ENCODE measurements at places on chromosomes 3 and 15.

DNA sequence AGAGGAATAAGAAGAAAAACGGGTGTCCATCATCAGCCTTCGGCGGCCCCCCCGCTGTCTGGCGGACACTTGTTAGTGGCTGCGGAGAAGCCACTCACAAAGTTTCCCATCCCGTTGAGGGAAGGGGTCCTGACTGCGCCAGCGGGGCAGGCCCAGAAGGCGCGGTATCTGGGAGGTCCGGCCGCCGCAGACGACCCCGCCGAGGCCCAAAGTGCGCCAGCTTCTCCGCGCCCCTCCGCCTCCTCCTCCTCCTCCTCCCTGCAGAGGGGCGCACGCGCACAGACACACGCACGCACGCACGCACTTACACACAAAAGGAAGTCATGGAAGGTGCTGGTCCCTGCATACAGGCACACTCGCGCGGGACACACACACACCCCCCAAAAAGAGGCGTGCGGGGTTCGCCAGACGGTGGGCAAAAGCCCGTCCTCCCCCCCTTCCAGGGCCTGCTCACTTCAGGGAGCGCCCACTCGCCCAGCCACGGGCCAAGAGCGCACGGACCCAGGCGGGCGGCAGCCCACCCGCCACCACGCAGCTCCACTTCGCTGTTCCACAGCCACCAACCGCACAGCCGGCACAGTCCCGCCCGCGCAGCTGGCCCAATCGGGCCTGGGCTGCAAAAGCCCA, 18.0 kb downstream of the ZNF148 start:
- peak overlapping the region; percentile 96 for H3K27ac ChIP-seq
- H3K36me3 ChIP-seq, result no peaks in the 10 kb centered on the region
- H3K4me3 ChIP-seq, result peak overlapping the region; percentile 92
- peak; percentile 90 for DNase-seq

- H3K4me1 ChIP-seq, result peaks cover 3% of the 10 kb centered on the region
- H3K27ac ChIP-seq, result no peak overlapping the region
- no peak overlapping the region for H3K4me3 ChIP-seq
- no peak for DNase-seq
- no peaks in the 10 kb centered on the region for H3K36me3 ChIP-seq
- peaks cover 11% of the 10 kb centered on the region for H3K27me3 ChIP-seq
Observed at GRCh38 chr3:198071602-198072287, 111.7 kb downstream of the LMLN start.

- peaks cover 3% of the 10 kb centered on the region for H3K27me3 ChIP-seq
- H3K27ac ChIP-seq, result no peak overlapping the region
- no peak overlapping the region for H3K4me3 ChIP-seq
- no peak for DNase-seq
Observed at GRCh38 chr15:88246081-88246480, 10.5 kb downstream of the NTRK3 start.

GRCh38 chr15:74955796-74956647, 550 bp downstream of the RPP25 start:
- peaks cover 10% of the 10 kb centered on the region for H3K4me1 ChIP-seq
- H3K36me3 ChIP-seq, result no peaks in the 10 kb centered on the region
- H3K4me3 ChIP-seq, result peak overlapping the region; percentile 51
- H3K27ac ChIP-seq, result no peak overlapping the region
- DNase-seq, result peak; percentile 49

GRCh38 chr15:78880813-78881212, 8.1 kb downstream of the MORF4L1 start:
- H3K36me3 ChIP-seq, result peaks cover 81% of the 10 kb centered on the region
- no peak for DNase-seq
- H3K4me3 ChIP-seq, result peak overlapping the region; percentile 39
- H3K27me3 ChIP-seq, result no peaks in the 10 kb centered on the region
- peaks cover 77% of the 10 kb centered on the region for H3K4me1 ChIP-seq

- no peak for DNase-seq
- peaks cover 4% of the 10 kb centered on the region for H3K36me3 ChIP-seq
- no peak overlapping the region for H3K4me3 ChIP-seq
- H3K27me3 ChIP-seq, result peaks cover 2% of the 10 kb centered on the region
Observed at GRCh38 chr3:44914936-44915335, 40.5 kb downstream of the TGM4 start.

DNA sequence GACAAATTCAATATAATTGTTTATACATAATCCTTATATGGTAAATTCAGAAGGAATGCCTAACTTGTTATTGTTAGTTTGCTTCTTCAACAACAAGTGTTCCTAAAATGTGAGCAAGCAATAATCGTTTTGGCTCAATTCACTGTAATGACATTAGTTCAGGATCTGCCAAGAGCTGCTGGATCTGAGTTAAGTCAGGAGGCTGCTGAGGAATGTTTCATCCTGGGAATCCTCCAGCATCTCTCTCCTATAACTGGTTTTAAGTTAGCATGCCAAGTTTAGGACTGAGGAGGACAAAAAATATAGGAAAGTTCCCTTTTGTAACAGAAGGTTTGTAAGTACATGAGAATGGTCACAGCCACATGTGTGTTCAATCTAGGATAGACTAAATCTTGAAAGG, 4.9 kb upstream of the GTF2A2 start:
- no peak for DNase-seq
- H3K4me1 ChIP-seq, result peaks cover 8% of the 10 kb centered on the region
- H3K27ac ChIP-seq, result no peak overlapping the region
- H3K4me3 ChIP-seq, result no peak overlapping the region
- no peaks in the 10 kb centered on the region for H3K36me3 ChIP-seq

GRCh38 chr3:143360244-143360643, 240.7 kb downstream of the CHST2 start:
- H3K4me3 ChIP-seq, result no peak overlapping the region
- H3K4me1 ChIP-seq, result peaks cover 25% of the 10 kb centered on the region
- H3K36me3 ChIP-seq, result no peaks in the 10 kb centered on the region
- DNase-seq, result no peak

DNA sequence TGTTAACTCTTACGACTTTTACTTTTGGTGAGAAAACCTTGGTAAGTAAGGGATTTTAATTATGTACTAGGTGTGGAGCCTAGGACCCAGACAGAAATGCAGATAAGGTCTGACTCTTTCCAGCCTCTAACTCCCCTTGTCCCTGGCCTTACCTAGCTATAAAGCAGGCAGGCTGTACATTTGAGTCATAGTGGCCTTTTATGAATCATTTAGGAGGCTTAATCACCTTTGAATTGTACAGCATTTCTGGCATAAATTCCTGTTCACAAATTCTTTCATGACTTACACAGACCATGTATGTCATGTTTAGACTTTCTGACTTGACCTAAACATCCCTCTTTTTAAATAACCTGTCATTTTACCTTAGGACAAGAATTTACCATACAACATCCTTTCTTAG, 47.4 kb downstream of the CHCHD4 start:
- no peaks in the 10 kb centered on the region for H3K4me1 ChIP-seq
- H3K27me3 ChIP-seq, result no peaks in the 10 kb centered on the region
- no peak overlapping the region for H3K27ac ChIP-seq
- peaks cover 6% of the 10 kb centered on the region for H3K36me3 ChIP-seq
- no peak overlapping the region for H3K4me3 ChIP-seq

DNA sequence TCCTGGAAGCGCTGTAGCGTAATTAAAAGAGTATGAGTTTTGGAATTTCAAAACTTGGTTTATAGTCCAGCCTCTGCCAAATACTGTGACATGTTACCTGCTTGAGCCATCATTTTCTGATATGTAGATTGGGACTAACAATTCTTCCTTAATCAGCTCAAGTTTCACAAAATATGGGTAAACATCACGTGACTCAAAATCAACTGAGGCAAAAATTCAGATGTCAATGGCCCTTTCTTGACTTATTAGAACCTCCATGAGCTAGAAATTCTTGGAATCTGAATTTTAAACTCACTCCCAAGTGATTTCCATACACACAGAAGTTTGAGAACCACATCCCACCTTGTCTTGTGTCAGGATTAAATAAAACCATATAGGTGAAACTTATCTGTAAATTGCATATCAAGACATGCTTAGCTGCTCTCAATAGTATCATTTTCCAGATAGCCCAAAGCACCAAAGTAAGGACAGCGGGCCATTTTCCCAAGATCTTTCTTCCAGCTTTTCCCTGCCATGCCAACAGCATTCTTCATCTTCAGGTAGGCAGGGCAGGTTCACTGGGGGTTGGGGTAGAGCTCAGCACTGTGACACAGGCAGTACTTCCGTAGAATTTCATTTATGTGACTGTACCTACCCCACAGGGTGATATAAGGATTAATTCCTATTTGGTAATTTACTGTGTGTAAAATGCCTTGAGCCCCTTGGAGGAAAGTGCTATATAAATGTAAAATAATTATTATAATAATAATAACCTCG, 379.0 kb downstream of the TIGIT start:
- H3K27me3 ChIP-seq, result no peaks in the 10 kb centered on the region
- H3K4me3 ChIP-seq, result no peak overlapping the region
- H3K4me1 ChIP-seq, result peaks cover 2% of the 10 kb centered on the region
- peaks cover 2% of the 10 kb centered on the region for H3K36me3 ChIP-seq
- no peak for DNase-seq
- no peak overlapping the region for H3K27ac ChIP-seq

DNA sequence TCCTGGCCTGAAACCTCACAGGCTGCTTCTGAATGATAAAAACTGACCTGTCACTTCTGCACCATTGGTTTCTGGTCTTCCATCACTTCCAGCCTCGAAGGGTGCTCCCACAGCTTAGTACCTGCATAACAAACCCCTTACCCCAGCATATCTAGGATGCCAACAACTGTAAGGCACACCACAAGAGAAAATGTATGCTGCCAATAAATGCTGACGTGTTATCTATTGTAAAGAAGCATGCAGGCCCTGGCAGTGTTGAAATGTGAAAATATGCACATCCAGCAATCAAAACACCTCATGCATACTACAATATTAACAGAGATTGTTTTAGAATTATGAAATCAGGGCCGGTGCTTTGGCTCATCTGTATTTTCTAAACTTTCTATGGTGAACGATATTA, 242.0 kb upstream of the NSMCE3 start:
- H3K36me3 ChIP-seq, result no peaks in the 10 kb centered on the region
- peaks cover 5% of the 10 kb centered on the region for H3K27me3 ChIP-seq
- no peak overlapping the region for H3K4me3 ChIP-seq
- DNase-seq, result no peak
- no peaks in the 10 kb centered on the region for H3K4me1 ChIP-seq

- no peak overlapping the region for H3K4me3 ChIP-seq
- H3K36me3 ChIP-seq, result no peaks in the 10 kb centered on the region
- H3K4me1 ChIP-seq, result no peaks in the 10 kb centered on the region
- no peaks in the 10 kb centered on the region for H3K27me3 ChIP-seq
Observed at GRCh38 chr15:35182841-35183479, 97.9 kb upstream of the NANOGP8 start.

DNA sequence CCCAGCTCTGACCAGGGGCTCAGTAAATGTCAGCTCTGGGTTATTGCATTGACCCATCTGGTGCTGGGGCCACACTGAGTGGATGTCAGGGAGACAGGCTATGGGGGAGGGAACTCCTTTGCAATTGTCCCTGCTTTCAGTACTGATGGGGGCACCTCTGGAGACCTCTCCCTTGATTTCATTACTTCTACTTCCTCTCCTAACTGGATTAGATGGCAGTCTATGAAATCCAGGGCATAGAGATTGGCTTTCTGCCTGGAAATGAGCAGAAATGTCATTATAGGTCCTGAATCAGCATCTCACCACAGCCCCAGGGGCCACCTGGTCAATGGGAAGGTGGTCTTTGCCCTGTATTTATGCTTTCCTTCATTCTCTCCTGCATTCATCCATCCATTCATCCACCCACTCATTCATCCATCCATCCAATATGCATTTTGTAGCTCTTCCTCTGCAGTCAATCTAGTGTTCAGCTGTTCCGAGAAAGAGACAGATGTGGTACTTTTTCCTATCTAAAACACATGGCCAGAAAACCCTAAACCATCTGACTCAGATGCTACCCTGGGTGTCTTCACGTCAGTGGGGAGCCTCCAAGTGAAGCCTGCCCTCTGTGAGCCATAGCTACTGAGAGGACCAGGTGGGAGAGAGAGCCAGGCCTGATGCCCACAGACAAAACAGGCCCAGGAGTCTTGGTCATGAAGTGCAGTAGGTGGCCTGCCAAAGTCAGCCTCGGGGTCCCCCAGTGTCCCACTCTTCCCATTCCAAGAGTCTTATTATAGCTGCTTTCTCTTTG, 57.1 kb downstream of the CCDC33 start:
- H3K27ac ChIP-seq, result no peak overlapping the region
- H3K4me3 ChIP-seq, result no peak overlapping the region
- DNase-seq, result no peak
- H3K4me1 ChIP-seq, result peaks cover 8% of the 10 kb centered on the region

DNA sequence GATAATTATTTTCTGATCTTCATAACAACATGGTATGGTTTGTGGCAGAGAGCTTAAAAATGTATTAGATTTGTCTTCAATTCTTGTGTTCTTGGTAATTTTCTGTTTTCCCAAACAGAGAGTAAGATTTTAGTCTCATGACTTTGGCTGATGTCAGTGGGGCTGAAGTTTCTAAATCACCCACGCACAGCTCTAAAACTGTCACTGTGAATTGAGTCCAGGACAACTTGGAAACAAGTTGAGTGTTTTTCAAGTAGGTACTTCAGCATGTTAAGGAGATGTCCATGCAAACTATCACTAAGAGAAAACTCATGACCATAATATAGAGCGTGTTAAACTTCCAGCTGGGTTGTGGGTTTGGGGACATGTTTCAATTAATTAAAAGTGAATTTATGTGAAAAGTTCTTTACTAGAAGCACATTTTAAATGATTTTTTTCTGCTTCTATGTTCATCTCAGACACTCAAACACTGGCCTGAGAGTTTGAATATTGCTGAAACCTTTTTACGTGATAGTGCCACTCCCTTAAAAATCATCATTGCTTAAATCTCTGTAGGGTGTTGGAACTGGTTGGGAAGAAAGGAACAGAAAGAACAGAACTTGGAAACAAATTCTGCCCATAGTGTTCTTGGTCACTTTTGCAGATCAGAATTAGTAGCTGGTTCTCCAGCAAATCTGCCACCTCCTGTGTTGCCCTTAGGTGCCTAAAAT, 89.8 kb downstream of the KLHL25 start:
- H3K27me3 ChIP-seq, result no peaks in the 10 kb centered on the region
- no peaks in the 10 kb centered on the region for H3K36me3 ChIP-seq
- H3K27ac ChIP-seq, result peak overlapping the region; percentile 100
- no peak overlapping the region for H3K4me3 ChIP-seq

DNA sequence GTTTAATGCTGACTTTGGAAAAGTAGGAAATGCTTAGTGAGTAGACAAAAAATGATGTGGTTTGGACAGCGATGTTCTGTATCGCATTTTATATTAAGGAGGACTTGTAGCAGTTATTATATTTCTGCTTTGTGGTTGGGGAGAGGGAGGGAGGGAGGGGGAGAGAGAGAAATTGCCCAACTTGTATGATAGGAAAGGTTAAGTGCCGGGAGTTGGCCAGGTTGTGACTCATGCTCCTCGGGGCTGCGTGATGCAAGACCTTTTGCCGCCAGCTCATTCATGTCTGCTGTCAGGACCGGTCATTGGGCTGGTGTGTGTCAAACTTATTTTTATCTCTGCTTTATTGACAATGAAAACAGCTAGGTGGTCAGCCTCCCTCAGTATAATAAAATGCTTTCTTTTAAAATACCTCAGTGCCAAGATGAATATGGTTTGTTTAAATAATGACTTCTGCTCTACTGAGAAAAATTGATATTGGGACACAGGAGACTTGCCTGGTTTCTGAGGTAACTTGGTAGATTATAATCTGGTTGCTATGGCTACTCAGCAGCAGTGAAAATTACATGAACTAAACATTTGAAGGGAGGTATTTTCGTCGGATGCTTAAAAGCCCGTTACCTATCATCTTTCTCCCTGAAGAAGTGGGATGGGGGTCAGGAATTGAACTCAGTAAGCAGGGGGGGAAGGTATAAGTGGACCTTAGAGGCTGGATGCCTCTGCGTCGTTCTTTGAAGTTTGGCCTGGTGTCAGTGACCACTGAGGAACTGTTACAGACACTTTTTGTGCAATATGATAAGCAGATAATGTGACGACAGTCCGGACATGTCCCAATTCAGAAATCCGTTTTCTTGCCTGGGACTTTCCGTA, 90.7 kb downstream of the FNDC3B start:
- DNase-seq, result no peak
- no peaks in the 10 kb centered on the region for H3K36me3 ChIP-seq
- no peak overlapping the region for H3K27ac ChIP-seq
- no peaks in the 10 kb centered on the region for H3K27me3 ChIP-seq
- peak overlapping the region; percentile 37 for H3K4me3 ChIP-seq
